ENCODE measurements at places on chromosomes 4 and X.

DNA sequence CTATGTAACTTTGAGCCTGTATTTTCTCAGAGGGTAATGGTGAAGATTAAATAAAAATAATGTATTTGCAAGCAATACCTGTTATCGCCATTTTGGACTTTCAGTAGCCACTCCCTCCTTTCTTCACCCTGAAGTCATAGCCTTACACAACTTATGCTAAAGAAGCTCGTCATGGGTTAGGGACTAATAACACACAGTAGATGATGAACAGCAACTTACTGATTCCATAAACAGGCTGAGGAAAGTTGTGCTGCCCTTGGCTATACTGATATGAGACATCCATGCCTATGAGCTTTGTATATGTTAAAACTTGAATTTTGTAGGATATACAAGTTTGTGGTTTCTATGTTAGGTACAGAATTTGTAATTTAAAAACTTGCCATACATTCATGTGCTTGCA lies 31.7 kb upstream of the EIF1AX start:
- no peak for DNase-seq

DNA sequence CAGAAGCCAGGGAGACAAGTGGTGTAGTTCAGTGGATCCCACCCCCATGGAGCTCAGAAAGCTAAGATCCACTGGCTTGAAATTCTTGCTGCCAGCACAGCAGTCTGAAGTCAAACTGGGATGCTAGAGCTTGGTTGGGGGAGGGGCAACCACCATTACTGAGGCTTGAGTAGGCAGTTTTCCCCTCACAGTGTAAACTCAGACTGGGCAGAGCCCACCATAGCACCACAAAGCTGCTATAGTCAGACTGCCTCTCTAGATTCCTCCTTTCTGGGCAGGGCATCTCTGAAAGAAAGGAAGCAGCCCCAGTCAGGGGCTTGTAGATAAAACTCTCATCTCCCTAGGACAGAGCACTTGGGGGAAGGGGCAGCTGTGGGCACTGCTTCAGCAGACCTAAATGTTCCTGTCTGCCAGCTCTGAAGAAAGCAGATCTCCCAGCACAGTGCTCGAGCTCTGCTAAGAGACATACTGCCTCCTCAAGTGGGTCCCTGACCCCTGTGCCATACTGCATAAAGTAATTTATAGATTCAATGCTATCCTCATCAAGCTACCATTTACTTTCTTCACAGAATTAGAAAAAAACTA lies 163.2 kb downstream of the HHIP start:
- DNase-seq, result no peak

DNA sequence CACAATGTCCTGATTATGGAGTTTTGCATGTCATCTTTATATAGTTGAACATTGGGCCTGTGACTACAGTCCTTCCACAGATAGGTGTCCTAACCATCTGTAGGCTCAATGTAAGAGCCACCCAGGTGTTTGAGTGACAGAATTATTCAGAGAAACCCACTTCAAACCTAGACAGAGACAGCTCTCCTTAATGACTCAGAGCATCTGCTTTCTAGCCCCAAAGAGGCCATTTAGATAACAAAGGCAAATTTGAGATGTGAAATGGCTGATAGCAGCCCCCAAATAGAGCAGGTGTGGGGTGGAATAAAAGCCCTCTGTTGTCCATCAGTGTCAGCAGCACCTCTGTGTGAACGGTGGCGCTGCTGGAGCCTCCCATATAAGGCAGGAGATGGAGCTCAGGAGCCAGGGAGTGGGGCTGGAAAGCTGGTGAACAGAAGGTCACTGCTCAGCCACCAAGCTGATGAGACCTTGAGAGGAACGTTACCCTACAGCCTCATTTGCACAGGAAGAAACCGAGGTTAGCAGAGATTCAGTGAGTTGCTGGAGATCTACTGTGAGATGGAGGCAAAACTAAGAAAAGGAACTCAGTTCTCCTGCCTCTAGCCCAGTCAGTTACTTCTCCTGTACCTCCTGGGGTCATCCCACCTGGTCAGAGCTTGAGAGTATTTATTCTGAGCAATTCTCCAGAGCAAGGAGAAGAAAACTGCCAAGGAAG lies 153.3 kb upstream of the LNX1 start:
- DNase-seq, result no peak

- no peak for DNase-seq
Observed at GRCh38 chrX:136204571-136204970, 46.6 kb downstream of the MAP7D3 start.

- DNase-seq, result no peak
Observed at GRCh38 chr4:122591196-122591595, 29.7 kb downstream of the IL21 start.

DNA sequence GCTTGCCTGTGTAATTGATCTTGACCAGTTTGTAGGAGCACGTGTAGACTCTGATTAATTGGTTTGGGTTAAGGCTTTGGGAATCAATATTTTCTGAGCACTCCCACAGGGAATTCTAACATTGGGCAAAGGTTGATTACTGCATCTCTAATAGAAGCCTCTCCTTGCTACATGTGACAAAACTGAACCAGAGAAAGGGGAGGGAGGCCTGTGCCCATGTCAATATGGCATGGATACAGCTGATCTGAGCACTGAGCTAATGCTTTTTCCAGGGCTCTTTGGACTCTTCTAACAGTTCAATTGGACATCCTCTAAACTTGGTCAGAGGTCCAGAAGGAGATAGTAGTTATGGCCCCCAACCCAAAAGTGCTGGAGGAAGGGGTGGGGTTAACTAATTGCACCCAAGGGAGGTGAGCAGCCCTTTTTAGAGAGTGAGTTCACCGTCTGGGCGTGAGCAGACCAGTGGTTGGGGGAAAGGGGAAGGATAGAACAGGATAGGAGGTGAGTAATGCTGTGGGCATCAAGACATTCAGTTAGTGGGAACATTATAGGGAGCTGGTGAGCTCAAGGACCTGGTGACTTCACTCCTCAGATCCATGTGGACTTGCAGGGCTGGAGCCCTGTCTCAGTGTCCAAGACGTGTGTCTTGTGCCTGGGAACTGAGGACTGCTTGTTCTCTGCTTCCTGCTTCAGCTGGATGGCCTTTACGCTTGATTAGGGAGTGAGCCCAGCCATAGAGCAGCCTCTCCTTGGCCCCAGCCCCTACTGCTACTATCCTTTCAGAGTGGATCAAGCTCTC lies 22.8 kb downstream of the MSN start:
- DNase-seq, result no peak

DNA sequence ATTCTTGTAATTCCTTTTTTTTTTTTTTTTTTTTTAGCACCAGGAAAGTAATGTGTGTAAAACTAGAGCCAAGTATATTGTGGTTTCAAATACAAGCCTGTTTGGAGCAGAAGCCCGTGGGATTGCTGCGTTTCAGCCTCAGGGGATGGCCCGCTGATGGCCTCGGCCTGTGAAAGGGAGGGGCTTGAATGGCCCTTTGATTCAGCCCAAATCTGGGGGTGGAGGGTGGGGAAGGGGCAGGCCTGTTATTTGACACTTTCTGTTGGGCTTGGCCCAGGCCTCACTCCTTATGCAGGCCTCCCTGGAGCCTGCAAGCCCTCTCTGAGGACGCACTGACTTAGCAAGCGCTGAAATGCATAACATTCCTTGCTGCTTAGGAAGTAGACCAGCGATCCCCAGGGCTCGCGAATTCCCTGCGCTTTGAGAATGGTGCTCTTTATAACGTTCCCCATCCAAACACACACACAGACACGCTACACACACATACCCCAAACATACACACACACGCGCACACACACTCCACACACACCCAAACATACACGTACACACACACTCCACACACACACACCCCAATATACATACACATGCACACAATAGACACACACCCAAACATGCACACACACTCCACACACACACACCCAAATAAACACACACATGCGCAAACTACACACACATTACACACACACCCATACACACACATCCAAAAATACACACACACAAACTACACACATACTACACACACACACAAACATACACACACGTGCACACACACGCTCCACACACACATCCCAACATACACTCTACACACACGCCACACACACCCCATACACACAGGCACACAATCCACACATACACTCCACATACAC lies 29.6 kb downstream of the TLR10 start:
- peak; percentile 76 for DNase-seq

DNA sequence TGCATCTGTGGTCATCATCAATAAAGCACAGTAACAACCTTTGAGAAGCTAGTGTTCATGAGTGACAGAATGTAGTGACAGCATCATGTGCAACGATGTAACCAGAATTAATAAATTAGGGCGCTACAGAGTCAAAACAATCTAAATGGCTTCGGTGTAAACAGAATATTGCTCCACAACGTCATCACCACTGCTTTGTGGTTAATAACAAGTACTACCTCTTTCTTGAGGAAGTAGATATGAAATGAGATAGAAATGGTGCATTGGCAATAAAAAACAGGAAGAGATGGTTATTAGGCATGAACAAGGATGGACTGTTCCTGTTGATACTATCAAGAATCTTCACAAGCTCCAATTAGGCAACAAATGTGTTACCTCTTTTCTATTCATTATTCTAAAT lies 8.7 kb upstream of the PDHA2 start:
- no peak for DNase-seq

GRCh38 chr4:66736606-66737005 lies 808.7 kb downstream of the CENPC start:
- DNase-seq, result no peak

GRCh38 chrX:129706400-129707072 lies 32.2 kb upstream of the XPNPEP2 start:
- DNase-seq, result peak; percentile 52

DNA sequence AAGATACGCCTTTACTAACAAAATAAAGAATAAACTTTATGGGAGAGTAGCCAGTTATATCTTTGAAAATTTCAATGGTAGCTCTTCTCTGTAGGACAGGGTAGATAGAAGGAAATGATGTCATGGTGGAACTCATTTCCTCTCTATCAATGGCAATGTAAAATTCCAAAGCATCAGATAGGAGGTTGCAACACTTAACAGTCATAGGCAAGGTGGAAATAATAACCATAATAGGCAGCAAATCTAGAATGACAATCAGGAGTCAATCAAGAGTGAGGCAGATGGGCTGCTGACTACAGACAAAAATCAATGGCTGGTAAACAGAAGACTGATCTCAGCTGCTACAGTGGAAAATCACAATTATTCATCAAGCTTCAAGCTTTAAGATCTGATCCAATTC lies 53.9 kb upstream of the TET2 start:
- DNase-seq, result no peak

- no peak for DNase-seq
Observed at GRCh38 chr4:145230726-145231125, 50.3 kb upstream of the OTUD4 start.

GRCh38 chrX:23822841-23823240 lies 39.9 kb downstream of the SAT1 start:
- no peak for DNase-seq

GRCh38 chrX:152992115-152992514 lies 1.8 kb downstream of the PNMA5 start:
- DNase-seq, result no peak

DNA sequence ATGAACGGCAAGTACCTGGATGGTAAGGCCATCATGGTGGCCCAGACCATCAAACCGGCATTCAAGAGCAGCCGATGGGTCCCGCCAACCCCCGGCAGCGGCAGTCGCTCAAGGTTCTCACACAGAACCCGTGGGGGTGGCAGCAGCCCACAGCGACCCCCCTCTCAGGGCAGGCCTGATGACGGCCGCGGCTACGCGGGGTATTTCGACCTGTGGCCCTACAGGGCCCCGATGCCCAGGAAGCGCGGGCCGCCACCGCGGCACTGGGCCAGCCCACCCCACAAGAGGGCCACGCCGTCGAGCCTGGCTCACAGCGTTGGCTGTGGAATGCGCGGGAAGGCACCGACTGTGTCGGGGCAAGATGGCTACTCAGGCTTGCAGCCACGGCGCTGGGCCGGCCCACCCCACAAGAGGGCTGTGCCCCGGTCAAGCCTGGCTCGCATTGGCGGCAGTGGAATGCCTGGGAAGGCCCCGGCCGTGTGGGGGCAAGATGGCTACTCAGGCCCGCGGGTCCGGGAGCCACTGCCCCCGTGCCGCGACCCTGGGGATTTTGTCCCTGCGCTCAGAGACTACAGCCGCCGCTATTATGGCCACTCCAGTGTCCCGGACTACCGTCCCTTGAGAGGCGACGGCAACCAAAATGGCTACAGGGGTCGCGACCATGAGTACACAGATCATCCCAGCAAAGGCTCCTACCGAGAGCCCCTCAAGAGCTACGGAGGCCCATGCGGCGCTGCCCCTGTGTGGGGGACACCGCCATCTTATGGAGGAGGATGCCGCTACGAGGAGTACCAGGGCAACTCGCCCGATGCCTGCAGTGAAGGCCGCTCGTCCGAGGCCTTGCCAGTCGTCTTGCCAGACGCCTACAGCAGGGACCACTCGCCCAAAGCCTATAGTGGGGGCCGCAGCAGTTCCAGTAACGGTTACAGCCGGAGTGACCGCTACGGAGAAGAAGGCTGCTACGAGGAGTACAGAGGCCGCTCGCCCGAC lies 731 bp downstream of the RBMXL3 start:
- no peak for DNase-seq

All from breast epithelium (tissue), 4 donors.